ENCODE measurements at places on chromosomes 12 and 14. TPM values are rescaled to one million over a fixed set of nuclear protein-coding genes. Genes with fewer than 3 reads are reported as not detected.
A peak's percentile ranks its signal among the peaks of the same experiment; 100 is the strongest.

- peak; percentile 26 for DNase-seq
Observed at GRCh38 chr12:98743362-98743953, 98.4 kb downstream of the APAF1 start.

Gene CD163L1
- total RNA-seq = not detected

Gene USP44
- total RNA-seq = 0.76 TPM

Gene C14orf39
- total RNA-seq = not detected

DNA sequence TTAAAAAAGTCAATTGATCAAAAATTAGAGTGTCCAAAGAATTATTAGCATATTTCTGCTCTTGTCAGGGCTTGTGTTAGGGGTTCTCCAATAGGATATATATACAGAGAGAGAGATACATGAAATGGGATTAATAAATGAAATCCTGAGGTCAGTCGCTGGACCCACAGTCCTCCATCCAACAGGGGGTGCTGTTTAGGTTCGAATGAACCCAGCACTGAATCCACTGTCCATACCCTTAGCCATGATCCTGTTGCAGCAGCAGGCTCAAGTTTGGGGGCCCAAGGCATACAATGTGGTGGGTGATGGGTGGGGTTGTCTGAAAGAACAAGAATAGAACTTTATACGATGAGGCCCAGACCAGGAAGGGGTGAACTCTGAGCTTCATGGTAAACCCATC lies 780 bp upstream of the MYO1H start:
- no peak for DNase-seq

DNA sequence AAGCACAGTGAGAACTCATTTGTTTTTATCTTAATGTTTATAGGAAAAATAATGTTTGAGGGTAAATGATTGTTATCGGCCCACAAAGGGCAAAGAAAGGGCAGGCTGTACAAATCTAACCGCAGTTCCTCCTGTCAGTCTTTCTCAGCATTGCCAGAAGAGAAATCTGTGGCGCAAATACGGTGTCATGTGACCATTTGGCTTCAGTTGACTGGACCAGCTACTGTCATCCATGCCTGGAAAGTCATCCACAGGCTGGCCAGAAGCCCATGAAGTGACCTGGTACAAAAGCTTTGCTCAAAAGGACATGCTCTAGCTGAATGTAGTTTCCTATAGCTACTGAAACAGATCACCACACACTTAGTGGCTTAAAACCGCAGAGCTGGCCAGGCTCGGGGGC lies 43.6 kb downstream of the HCAR2 start:
- DNase-seq = no peak

Gene KRT75
- total RNA-seq = not detected

GRCh38 chr12:109004017-109004416 lies 16.9 kb downstream of the SVOP start:
- no peak for DNase-seq

GRCh38 chr12:43816168-43816567 lies 10.1 kb upstream of the TWF1 start:
- no peak for DNase-seq

- DNase-seq = peak; percentile 97
Observed at GRCh38 chr12:116381744-116382685, 104.5 kb upstream of the MED13L start.

DNA sequence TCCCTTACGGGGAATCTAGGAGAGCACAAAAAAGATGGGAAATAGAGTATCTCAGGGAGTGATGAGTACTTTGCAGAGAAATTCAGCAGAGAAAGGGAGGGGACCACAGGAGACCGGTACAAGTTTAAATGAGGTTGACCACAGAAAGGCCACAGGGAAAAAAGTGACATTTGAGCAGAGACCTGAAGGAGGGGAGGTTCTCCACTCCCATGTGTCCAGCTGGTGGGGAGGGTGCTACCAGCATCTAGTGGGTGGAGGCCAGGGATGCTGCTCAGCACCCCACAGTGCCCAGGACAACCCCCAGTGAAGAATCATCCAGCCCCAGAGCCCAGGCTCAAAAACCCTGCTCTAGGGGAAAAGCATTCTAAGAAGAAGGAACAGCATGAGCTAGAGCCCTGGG lies 34.6 kb downstream of the TESC start:
- no peak for DNase-seq

- no peak for DNase-seq
Observed at GRCh38 chr14:95606266-95606665, 71.4 kb downstream of the GLRX5 start.

DNA sequence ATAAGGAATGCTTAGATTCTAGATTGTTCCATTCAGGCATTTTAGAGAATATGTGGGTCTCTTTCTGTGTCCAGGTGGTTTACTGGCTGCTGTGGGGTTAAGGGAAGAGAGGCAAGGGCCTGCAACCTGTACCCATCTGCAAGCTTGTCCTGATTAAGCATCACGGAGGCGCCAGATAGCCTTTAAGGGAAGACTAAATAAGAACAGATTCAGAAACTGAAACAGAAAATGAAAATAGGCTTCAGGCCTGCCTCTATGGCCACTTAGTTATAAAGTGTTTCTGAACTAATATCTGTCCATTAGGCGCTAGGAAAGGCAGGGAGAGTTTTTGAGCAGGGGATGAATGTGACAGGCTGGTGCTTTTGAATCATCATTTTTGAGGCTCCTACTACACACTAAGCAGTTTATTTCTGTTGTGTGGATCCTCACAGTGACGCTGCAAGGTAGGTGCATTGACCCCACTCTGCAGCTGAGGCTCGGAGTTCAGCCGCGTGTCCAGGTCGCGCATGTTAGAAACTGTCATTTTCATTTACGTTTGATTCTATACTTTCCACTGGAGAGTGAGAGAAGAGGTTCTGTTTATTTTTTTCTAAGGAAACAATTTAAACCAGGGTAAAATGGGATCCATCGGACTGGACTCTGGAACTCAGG lies 47.4 kb downstream of the SLC6A12 start:
- no peak for DNase-seq

- DNase-seq = peak; percentile 15
Observed at GRCh38 chr12:62865937-62866336, 69.0 kb downstream of the PPM1H start.

DNA sequence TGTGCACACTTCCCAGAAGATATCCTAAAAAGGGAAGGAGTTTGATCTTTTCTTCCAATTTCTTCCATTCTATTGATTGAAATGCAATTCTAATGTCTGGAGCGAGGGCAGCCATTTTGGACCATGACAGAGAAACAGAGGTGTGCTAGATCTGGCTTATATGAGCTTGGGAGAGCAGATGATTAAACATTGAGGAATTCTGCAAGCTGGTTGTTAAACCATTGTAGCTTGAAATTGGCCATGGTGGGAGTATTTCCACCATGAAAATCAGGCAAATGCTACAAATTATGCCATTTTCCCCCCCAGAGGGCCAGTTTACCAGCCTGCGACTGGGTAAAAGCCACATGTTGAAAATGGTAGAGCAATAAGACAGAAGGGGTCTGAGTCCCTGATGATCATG lies 155.0 kb downstream of the PAWR start:
- DNase-seq = no peak

DNA sequence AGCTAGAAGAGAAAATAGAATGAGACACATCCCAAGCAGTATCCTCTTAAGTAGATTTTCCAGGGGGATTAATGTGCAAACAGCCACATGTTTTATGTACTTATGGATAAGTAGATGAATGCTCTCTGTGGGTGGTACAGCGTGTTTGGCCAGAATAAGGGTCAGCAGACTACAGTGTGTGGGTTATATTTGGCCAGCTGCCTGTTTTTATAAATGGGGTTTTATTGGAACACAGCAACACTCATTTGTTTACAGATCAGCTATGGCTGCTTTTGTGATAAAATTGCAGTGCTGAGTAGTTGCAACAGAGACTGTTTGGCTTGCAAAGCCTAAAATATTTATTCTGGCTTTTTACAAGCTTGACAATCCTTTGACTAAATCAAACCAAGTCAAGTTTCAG lies 780.2 kb upstream of the SEL1L start:
- DNase-seq = no peak

- no peak for DNase-seq
Observed at GRCh38 chr14:101322223-101322622, 239.1 kb upstream of the DIO3 start.

DNA sequence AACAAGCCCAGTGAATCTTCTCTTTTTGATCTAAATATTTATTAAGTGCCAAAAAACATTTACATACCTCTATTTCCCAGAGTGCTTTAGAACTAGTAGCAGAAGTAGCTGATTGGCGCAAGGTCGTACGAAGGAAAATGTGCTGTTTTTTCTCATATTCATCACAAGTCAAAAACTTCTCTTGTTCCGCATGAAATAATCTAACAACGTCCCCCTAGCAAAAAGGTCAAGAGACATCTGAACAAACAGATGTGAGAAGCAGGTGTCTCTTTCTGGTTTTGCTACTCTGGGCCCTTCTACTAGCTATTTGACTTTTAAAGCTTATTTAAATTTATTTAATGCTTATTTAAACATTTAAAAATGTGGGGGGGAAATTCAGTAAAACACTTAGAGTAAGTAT lies 117.8 kb downstream of the ITPR2 start:
- DNase-seq = no peak

Gene C3AR1
- not detected for total RNA-seq

- peak; percentile 31 for DNase-seq
Observed at GRCh38 chr12:12273291-12273957, 6.6 kb upstream of the LRP6 start.

DNA sequence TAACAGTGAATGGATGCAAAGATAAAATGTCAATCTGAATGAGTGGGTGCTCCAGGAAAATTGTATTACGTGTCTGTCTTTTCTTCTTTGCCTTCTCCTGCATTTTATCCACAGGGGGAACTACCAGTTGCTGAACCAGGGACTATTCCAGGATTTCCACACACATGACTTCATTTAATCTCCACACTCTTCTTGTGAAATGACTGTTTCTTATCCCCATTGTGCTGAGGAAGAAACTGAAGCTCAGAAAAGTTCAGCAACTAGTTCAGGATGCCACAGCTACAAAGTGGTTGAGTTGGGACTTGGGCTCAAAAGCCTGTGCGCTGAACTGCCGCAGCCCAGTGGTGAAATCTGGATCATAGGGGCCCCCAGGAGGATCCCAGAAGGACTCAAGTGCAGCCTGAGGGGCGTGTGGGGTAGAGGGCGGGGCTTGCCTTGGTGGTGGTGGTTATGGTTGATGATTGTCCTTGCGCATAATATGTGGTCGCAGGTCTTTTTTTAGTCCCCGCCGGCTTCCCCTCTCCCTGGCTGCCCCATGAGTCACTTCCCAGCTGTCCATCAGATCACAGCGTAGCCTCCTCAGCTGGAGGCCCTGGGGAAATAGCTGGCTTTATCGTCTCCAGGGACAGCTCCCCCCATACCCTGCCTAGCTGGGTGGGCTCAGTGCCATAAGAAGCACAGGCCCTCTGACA lies 235.2 kb upstream of the CRY1 start:
- DNase-seq = no peak

DNA sequence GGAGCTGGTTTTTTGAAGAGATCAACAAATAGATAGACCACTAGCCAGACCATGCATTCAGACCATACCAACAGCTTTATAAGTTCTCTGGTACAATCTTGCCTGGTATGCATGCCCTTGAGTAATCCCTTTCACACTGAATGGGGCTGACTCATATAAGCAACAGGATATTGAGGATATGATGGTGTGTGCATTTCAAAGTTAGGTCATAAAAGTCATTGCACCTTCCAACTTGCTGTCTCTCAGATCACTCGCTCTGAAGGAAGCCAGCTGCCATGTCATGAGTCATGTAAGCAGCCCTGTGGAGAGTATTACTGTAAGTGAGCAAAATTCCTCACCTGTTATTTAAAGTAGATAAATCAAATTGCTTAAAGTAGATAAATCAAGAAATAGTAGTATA lies 45.0 kb upstream of the OR6J1 start:
- peak; percentile 88 for DNase-seq

Gene NEUROD4
- not detected for total RNA-seq

- DNase-seq = no peak
Observed at GRCh38 chr14:30333934-30334333, 225.0 kb upstream of the G2E3 start.

- DNase-seq = no peak
Observed at GRCh38 chr14:68808696-68809480, 16.0 kb upstream of the ZFP36L1 start.

Gene CCND2
- 4.9 TPM for total RNA-seq

Gene DNAH10
- total RNA-seq = 0.11 TPM

GRCh38 chr12:6771509-6772330 lies 600 bp upstream of the LAG3 start:
- no peak for DNase-seq

Gene PCK2
- total RNA-seq = 84.3 TPM

DNA sequence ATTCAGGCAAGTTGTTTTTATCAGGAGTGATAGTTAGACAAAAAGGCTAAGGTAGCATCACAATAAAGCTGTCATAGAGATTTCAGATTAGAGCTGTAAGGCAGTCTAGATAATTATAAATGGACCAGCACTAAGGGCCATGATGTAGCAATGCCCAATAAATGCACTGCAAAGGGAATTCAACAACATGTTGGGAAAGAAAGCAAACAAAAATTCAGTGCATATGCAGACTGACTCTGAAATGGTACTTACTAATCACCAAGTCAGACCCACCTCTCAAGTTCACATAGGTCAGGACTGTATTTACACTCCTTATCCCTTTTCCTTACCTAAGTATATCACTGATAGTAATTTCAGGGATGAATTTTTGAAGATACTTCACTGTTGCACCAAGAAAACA lies 33.7 kb upstream of the SOS2 start:
- DNase-seq = no peak

DNA sequence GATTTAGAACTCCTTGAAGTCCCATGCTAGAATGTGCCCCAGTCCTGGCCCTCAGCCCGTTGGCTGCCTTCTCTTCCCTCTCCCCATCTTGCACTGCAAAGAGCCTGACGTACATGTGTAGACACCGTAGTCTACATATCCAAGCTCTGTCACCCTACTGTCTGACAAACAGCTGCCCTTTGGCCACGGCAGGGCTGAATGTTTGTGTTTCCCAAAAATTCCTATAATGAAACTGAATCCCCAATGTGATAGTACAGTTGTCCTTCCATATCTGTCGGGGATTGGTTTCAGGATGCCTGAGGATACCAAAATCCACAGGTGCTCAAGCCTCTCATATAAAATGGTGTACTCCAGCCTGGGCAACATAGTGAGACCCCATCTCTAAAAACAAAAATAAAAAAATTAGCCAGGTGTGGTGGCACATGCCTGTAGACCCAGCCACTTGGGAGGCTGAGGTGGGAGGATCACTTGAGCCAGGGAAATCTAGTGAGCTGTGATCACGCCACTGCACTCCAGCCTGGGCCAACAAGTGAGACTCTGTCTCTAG lies 12.3 kb upstream of the TFCP2 start:
- DNase-seq = no peak

DNA sequence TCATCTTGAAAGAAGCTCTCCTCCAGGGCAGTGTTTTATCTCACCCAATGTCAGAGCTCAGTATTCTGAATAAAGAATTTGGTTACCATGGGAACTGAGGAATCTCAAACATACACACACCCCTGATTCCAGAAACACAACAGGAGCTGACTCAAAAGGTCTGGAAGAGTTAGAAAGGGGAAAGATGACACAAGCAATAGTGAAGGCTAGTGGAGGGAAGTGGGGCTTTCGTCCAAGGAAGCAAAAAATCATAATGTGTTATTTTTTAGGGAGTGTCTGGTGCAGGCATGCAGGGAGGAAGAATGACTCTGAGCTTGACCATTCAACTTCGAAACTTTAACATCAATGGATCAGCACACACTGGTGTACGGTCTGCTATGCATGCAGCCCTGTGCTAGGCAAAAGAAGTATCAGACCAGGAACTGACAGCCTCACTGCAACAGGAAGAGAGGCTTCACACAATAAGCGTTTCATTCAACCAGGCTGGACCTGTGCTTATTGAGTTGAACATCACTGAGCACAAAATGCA lies 20.3 kb downstream of the HEBP1 start:
- peak; percentile 99 for DNase-seq

Gene CDK4
- total RNA-seq = 152 TPM

Gene STAT6
- total RNA-seq = 103 TPM

GRCh38 chr12:125185311-125185739 lies 120.1 kb downstream of the AACS start:
- no peak for DNase-seq
